ENCODE measurements at places on chromosomes 1 and 21.
A peak's percentile ranks its signal among the peaks of the same experiment; 100 is the strongest.

GRCh38 chr1:185483664-185484450, 166.8 kb upstream of the IVNS1ABP start:
- peak; percentile 92 for DNase-seq

DNA sequence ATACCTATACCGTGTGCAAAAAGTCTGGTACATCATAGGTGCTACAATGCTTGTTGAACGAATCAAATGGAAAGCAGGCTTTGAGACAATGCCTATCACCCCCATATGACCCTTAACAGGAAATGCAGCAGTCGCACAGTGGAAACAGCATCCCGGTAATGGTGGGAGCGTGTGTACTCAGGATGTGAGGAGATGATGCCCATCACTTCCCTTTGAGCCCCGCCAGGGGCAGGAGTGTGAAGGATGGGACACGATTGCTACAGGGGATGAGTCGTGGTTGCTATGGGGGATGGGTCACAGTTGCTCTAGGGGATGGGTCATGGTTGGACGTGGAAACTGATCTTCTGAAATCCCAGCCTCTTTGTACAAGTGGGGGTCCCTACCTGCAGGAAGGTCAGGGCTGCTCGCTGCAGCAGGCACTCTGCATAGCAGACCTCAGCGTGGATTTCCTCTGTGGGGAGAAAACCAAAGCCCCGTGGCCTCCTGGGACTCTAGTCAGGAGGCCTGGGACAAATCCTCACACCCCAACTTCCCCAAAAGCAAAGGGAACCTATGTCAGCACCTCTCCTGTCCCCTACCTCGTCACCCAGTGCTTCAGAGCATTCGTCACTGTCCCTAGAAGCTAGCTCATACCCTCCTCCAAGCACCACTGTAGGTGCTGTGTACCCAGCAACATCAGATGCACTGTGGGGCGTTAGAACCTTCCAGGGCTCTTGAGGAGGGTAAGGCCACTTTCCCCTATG, 19.3 kb downstream of the TTC39A start:
- no peak for DNase-seq

GRCh38 chr1:242447689-242448088, 76.8 kb downstream of the PLD5 start:
- no peak for DNase-seq

DNA sequence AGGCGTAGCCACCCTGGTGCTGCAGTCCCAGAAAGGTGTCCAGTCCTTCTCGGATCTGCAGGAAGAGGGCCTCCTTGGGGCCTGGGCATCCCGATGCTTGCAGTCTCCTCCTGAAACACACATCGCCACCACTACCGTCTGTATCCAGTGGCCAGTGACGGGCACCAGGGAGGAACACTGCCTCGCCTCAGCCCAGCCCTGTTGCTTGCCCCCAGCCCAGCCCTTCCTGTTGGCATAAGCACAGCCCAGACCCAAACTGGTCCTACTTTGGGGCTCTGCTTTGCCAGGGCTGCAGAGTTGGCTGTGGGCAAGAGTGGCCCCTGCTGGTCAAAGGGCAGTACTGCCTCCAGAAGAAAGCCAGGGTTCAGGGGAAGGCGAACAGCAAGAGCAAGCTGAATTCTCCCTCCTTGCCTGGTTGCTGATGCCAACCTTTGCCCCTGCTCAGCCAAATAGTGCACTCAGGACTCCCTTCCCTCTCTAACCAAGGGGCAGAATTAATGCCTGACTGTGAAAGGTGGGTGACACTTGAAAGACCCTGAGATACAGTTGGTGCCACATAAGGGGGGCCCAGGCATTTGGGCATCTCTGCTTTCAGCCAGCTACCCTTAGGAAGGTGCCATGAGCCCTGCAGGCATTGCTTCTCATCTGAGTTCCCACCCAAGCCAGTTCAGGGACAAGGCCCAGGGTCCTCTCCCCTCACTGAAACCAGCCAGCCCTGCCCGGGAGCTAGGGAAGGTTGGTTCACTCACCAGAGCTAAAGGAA, 11.1 kb upstream of the ARHGEF2 start:
- DNase-seq = peak; percentile 78

GRCh38 chr1:181676269-181676668, 193.0 kb downstream of the CACNA1E start:
- DNase-seq = no peak

DNA sequence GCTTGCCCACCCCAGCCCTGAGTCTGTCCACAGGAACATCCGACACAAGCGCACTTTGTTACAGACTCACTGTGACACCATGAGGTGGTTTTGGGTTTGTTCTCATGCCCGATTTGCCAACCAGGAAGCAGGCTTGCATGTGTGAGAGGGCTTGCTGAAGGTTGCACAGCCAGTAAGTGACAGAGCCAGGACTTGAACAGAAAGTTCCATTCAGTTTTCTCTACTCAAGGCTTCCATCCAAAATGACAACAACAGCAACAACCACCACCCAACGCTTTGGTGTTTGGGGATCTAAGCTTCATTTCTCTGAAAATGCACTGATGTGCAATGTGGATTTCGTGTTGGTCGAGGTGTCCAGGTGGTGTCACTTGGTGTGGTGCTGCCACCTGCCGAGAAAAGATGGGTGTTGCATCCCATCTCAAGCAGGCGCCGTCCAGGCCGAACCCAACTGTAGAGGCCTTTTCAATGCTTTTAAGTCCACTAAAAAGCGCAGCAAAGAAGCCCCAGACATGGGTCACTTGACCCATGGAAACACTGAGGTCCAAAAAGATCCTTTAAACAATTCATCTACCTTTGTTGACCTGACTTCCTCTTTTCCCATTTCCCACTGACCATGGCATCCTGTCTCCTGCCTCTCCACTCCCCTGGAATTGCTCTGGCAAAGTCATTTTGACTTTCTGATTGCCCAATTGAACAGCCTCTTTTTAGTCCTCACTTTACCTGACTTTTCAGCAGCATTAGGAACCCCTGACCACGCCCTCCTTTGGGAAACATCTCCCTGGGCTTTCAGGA, 12.2 kb downstream of the CITED4 start:
- DNase-seq = peak; percentile 82

GRCh38 chr1:194071205-194071604, 884.8 kb upstream of the B3GALT2 start:
- DNase-seq = no peak

DNA sequence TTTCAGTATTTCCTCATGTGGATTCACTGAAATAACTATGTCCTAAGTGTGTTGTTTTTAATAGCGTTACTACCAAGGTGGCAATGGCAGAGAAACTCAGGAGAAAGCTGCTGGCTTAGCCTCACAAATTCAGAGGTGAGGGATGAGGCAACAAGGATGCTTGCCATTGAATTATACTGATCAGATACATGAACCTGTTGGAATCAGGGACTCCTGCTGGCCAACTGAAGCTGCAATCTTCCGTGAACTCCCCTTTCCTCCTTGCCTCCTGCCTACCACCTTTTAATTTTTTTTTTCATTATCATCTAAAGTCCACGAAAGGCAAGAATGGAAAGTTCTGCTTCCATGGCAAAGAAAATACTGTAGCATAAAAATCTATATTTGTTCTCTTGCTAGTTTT, 254.7 kb downstream of the NFIA start:
- DNase-seq = no peak

GRCh38 chr1:82246050-82246449, 445.3 kb downstream of the ADGRL2 start:
- no peak for DNase-seq

GRCh38 chr1:101250656-101251272, 13.9 kb downstream of the S1PR1 start:
- DNase-seq = no peak

GRCh38 chr21:14900058-14900457, 164.7 kb downstream of the NRIP1 start:
- peak; percentile 33 for DNase-seq

DNA sequence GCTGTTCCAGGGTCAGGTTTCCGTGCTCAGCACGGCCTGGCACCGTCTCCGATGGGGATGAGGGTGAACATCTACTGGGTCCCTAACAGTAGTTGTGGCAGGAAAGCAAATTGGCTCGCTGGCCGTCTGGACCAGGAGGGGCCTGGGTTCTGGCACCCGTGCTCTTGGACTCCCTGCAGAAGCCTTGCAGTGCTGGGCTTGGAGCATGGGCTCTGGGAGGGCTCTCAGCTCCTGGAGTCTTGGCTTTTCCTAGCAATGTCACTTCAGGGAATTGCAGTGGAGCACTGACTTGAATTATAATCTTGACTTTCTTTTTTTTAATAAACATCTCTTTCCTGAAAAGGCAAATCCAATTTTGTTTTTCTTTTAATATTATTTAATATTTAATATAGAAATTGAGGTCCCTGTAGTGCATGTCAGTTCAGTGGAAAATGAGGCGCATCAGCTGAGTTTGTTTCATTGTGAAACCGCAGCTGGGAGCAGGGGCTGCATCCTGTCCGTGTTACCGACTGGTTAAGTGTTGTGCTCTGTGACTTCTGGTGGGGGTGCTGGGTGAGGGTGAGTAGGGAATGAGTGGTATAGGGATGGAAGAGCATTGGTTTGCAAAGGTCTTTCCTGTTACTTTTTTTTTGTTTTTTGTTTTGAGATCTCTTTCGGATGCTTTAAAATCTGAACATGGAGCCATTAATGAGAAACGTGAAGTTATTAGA, 64.1 kb downstream of the PEX14 start:
- no peak for DNase-seq

DNA sequence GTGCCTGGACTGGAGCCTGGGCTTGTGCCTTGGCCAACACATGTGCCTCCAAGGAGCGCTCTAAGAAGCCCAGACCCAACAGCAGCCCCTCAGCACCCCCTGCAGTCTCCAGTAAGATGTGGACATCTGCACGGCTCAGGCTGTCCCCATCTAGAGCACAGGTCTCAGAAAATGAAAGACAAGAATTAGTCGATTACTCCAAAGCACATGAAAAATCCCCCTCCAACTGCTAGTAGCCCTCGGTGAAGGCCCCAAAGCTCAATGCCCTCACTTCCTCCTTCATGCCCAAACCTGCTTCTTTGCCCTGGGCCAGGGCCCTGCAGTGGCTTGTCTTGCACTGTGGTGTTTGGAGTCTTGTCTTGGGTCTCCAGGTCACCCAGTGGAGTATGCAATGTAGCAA, 21.9 kb upstream of the ERO1B start:
- no peak for DNase-seq

DNA sequence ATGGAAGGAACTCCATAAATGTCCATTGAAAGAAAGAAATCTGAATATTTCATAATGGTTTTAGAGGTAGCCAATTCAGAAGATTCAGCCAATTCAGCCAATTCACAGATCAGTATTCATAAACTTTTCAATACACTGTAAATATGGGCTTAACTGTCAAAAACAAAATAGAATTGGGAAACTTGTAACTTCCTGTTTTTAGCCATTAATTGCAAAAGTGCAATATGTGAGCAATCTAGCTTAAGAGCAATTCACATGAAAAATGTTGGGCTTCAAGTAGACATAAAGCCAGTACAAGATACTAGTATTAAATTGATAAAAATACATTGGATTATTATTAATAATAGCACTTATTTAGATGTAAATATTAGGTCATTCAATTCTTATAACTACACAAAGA, 27.5 kb upstream of the PLPPR4 start:
- no peak for DNase-seq

- DNase-seq = peak; percentile 92
Observed at GRCh38 chr1:32703479-32704291, 1.1 kb upstream of the SYNC start.
